Mucosa of descending colon (tissue), 3 donors: ENCODE measurements at places on chromosomes 3 and 15. TPM values are rescaled to one million over a fixed set of nuclear protein-coding genes. Genes with fewer than 3 reads are reported as not detected.

DNA sequence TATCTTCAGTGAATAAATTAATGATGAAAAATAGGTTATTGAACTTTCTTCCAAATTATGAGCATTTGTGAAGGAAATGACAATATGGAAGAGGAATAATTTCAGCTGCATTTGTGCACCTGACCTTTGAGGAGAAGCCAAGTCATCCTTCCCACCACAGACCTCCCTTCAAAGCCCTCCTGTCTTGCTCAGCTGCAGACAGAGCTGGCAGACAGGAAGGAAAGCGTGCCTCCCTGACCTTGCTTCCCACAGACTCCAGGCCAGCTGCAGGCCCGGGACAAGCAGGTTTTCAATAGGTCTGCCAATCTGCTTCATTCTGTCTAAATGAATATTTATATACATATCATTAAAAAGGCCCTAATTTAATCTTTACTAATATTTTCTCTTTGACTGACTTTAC, 152.9 kb upstream of the RBMS3 start:
- DNase-seq: no peak

- no peak for DNase-seq
Observed at GRCh38 chr15:51621936-51622603, 501 bp downstream of the DMXL2 start.

DNA sequence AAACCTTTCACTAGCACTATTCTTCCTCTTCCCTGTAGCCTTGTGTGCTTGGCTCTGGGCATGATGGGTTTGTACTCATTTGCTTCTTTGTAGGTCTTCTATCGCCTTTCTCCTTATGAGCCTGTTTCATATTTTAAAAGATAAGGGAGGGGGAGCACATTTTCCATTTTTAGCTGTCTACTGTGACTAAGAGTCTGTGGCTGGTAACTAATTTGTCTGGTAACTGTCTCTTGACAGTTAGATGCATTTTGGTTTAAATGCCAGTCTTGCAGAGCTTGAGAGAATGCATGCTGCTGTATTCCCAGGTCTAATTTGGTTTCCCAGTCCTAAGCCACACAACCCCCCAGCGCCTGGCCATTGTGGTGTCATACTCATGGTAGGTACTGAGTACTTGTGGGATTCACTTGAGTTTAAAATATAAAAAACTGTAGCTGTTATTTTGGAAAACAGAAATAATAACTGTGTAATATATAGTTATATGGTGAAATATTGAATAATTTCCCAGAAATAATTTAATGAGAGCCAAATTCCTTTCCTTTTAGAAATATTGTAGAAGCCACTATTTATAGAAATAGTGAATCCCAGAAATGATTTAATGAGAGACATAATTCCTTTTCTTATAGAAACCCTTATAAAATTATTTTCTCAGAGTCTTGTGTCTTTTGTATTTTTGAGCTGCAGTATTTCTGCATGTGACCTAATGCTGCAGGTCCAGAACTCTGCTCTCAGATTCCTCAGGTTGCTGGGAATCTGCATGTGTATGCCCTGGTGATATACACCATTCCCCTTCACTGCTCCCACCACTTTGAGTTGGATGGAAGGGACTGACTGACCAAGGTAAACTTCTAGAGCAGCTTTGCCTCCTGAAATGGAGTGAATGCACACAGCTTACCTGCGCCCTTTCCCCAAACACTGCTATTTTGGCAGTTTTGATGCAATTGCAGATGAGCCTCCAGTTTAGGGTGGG, 13.9 kb upstream of the GPR171 start:
- no peak for DNase-seq

GRCh38 chr3:12708584-12709192, 44.8 kb upstream of the RAF1 start:
- DNase-seq: no peak

DNA sequence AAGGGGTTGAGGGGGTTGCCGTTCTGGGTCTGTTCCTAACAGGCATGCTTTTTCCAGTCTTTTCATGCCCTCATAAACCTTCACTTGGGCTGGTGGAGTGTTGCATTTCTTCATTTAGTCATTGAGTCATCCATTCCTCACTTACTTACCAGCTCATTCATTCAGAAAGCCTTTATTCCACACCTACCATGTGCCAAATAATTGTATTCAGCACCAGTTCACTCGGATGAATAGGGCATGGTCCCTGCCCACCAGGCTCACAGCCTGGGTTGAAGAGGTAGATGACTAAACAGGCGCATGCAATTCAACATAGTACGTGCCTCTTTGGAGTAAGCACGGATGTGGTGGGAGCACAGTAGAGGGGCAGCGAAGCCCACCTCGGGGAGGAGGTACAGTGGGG, 35.1 kb upstream of the THSD4 start:
- DNase-seq: no peak

Gene P2RY13
- total RNA-seq: 0.29 TPM
